ENCODE measurements at places on chromosomes 5 and 9.

DNA sequence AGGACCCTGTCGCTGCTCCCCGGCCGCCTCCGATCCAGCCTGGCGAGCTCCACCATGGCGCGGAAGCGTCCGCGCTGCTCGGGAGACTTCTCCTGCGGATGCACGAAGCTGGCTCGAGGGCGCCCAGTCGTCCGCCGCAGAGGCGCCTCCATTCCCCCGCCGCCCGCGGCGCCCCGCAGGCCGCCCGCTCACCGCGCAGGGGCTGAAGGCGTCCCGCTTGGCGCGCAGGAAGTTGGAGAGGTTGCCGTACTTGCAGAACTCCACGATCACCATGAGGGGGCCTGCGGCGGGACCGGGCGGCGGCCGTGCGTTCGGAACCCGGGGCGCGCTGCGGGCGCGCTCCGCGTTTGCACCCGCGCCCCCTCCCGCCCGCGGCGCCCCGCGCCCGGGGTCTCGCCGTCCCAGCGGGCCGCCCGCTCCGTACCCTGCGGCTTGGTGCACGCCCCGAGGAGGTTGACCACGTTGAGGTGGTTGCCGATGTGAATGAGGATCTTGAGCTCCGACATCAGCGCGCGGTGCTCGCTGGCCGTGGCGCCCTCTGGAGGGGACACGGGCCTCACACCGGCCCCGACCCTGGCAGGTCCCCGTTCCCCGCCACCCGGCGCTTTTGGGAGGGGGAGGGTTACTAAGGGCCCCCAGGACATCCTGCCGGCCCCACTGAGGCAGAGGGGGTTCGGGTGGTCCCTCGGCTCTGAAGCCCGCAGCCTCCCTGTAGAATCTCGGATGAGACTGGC lies 27.7 kb upstream of the SCGB3A1 start:
- DNase-seq, result no peak

- no peak for DNase-seq
Measured at GRCh38 chr5:4995014-4995413, 145.1 kb upstream of the ADAMTS16 start.

DNA sequence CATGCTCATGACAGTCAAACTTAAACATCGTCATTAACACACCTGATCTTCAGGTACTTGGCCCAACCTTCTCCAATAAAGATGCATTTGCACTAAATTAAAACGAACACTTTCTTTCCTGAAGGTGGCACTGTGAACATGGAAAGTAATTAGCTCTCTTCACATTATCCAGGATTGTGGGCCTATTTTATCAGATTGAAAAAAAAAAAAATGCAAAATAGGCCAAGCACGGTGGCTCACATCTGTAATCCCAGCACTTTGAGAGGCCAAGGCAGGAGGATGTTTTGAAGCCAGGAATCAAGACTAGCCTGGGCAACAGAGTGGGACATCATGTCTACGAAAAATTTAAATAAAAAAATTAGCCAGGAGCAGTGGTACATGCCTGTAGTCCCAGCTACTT lies 14.4 kb upstream of the CDC20B start:
- no peak for DNase-seq

- DNase-seq, result no peak
Measured at GRCh38 chr9:116476935-116477381, 210.1 kb upstream of the TRIM32 start.

GRCh38 chr5:60494635-60495034 lies 205.3 kb downstream of the DEPDC1B start:
- DNase-seq, result no peak
